ENCODE measurements at places on chromosomes 7 and 10.

- no peak for DNase-seq
These were observed 402.9 kb upstream of the FOXK1 start for GRCh38 chr7:4279216-4279615.

DNA sequence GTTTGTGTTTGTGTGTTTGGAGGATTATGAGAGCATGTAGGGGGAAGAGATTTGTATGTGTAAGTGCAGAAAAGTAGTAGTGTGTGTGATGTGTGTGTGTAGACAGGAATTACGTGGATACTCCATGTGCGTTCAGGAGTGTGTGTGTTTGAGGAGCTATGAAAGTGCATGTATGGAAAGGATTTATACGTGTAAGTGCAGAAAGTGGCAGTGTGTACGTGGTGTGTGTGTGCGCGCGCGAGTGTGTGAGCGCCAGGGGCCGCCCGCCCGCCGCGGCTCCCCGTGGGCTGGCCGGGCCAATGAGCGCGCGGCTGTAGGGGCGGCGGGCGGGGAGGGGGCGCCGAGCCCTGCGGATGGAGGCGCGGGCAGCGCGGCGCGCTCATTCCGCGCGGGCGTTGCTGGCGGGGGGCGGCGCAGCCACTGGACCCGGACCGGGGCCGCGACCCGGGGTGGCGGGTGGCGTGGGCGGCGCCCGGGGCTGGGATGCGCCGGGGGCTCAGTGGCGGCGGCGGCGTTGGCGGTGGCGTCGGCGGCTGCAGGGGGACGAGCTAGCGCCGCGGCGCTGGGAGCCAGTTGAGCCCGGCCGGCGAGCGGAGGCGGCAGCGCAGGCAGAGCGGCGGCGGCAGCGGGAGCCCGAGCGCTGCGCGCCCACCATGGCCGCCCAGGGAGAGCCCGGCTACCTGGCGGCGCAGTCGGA, at the start of gene BICC1:
BICC1 (plus strand) TSS at position 382 of the 697 bp plus-strand sequence; CDS start at position 654, 272 bp downstream.
- peak; percentile 31 for DNase-seq

GRCh38 chr10:109895095-109895818, 28.1 kb downstream of the XPNPEP1 start:
- no peak for DNase-seq

DNA sequence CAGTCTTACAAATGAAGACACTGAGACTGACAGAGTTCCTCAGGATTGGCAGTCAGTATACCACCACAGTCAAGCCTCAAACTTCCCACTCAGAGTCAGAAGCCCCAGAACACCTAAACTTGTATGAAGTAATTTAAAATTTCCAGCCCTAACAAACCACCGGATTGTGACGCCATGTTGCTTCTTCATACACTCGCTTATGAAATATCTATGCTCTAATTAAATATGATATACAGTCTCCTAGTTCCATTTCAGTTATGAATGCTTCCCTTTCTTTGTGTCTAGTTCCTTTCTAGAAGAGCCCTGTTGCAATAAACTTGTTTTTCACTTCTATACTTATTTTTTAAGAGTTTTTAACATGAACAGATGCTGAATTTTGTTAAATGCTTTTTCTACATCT, 172.0 kb upstream of the NOBOX start:
- no peak for DNase-seq

- no peak for DNase-seq
These were observed 14.4 kb downstream of the SPOCK2 start for GRCh38 chr10:72073708-72074573.
